ENCODE measurements at places on chromosomes 16 and 17.

- no peak for DNase-seq
Observed at GRCh38 chr17:9331279-9332131, 244.1 kb downstream of the STX8 start.

DNA sequence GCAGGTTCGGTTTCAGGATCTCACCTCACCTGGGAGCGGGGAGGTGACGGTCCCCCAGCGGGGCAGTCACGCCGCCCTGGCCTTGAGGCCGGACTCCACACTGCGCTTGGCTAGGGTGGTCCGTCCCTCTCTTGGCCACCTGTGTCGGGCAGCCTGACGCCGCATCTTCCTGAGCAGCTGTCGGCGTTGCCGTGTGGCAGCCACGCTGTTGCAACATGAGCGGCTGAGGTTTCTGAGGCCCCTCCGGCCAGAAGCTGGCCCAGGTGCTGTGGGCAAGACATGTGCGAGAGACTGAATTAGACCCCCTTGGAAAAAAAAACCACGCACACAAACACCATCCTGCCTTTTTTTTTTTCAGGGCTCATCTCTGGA, 49.2 kb downstream of the IRF8 start:
- no peak for DNase-seq

GRCh38 chr16:59864981-59865666, 1131.0 kb upstream of the GOT2 start:
- no peak for DNase-seq

DNA sequence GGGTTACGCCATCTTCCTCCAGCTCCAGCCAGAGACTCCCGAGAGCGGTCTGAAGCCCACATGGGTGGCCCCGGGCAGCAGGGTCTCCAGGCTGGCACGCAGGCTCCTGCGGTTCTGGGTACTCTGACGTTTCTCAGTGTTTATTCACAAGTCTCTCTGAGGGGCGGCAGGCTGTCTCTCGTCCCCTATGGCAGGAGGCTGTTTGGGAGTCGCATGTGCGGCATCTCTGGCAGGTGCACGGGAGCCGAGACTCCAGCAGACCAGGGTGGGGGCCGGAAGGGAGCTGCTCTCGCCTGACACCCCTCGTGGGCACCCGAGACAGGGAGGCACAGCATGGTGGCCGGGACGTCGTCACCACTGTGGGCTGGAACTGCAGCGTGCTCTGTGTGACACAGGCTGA, 48.1 kb downstream of the ZNF778 start:
- no peak for DNase-seq

DNA sequence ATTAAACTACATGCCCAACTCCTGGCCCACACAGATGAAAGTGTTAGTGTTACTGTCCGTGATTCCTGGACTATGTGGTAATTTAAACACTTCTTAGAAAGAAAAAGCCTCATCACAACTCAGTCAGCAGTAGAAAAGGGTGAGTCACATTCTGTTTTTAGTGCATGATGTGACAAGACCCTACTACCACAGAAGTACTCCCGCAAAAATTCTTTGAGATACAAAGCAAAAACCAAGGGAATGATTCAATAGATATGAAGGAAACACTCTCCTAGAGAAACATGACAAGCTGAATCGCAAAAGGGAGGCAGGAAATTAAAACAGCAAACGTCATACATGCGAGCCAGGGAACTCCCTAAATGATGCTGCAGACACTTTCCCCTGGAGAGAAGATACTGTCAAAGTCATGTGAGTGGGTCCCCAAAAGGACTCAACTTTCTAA, 14.4 kb downstream of the SNN start:
- DNase-seq = no peak

- DNase-seq = no peak
Observed at GRCh38 chr17:44033861-44034408, 19.2 kb upstream of the TMEM101 start.

GRCh38 chr17:54903375-54903774, 2.7 kb downstream of the TOM1L1 start:
- peak; percentile 26 for DNase-seq

DNA sequence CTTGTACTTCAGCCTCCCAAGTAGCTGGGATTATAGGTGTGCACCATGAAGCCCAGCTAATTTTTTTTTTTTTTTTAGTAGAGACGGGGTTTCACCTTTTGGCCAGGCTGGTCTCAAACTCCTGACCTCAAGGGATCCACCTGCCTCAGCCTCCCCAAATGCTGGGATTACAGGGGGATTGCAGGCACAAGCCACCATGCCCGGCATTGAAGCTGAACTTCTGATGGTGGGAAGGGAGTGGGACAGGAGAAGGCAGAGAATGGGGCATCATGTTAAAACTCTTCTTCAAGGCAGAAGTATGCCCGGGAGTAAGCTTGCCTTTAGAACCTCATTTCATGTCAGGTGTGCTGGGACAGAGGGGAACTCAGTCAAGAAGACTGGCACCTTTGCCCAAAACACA, 48.6 kb upstream of the ZFHX3 start:
- no peak for DNase-seq

GRCh38 chr17:77296769-77297409, 156.1 kb downstream of the SEC14L1 start:
- DNase-seq = no peak

DNA sequence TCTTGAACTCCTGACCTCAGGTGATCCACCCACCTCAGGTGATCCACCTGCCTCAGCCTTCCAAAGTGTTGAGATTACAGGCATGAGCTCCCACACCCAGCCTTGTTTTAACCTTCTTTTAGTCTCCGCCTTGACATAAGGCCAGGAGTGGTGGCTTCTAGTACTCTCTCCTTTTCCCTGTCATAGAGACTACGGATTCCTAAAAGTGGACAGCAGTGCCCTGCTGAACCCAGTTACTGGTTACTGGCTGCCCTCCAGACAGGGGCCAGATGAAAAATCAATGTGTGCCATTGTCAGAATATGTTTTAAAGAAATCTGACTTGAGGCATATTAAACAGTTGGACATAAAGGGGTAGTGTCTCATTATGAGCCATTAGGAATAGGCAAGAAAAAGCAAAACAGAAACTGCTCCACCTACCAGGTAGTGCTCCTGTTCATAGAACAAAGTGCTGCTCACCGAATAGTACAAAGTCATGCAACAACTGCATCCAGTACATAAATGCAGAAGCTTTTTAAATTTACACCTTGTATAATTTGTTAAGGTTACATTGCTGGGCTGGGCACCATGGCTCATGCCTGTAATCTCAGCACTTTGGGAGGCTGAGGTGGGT, 32.1 kb downstream of the TRIM25 start:
- no peak for DNase-seq

DNA sequence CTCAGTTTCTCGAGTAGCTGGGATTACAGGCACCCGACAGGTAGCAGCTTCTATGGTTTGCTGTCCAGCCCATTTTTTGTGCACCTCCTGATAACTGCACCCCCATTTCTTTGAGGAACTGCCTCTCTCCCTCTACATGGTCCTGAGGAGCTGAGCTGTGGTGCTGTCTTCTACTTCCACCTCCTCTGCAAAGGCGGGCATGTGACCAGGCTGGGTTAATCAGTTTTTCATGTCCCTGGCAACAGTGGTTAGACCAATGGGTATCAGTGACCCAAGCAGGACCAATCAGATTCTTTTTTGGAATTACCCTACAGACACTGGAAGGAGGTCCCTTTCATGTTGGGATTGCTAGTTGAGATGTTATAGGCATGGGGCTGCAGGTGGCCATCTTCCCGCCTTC, 41.3 kb downstream of the TBX21 start:
- no peak for DNase-seq

- DNase-seq = no peak
Observed at GRCh38 chr17:40895106-40895730, 10.2 kb upstream of the KRT20 start.

DNA sequence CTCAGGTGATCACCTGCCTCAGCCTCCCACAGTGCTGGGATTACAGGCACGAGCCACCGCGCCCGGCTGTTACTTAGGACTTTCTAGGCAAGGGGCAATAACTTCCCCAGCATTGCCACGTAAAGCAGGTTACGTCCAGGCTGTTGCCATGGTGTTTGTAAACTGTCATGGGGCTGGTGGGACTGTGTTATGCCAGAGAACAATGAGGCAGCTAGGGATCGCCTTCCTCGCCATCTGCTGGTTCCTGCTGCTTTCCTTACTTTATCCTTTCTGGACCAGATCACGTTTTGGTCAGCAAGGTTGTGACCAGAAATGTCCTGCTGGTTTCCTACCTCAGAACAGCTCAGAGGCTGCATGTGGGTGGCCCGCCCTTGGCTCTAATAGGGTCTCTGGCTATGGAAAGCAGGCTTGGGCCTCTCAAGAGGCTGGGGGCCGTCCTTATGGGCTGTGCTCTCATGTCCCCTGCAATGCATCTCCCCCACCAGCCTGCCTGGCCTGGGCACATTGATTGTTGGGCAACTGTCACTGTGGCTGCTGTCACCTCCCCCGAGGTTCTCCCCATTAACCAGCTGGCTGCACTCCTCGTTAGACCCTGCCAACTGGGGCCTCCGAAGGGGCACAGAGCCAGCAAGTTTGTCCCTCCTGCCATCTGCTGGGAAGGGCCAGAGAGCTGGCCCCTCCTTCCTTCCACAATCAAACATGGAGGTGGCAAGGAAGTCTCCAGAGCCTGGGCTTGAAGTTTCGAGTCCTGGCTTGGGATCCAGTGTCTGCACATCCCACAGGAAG, 28.2 kb upstream of the ZC3H18 start:
- DNase-seq = no peak

GRCh38 chr16:84367297-84367680, 1.0 kb upstream of the ATP2C2 start:
- no peak for DNase-seq

GRCh38 chr17:61345061-61345460, 54.6 kb upstream of the TBX2 start:
- no peak for DNase-seq

DNA sequence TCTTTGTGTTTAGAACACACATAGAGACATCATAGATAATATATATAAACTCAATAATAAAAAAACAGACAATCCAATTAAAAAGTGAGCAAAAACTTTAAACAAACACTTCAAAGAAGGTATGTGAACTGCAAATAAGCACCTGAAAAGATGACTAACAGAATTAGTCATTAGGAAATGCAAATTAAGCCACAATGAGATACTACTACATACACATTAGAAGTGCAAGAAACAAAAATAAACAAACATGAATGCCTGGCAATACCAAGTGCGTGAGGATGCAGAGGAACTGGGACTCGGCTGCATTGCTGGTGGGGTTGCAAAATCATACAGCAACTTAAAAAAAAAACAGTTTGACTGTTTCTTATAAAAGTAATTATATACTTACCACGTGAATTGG, 799.0 kb downstream of the KCNJ2 start:
- no peak for DNase-seq

- no peak for DNase-seq
Observed at GRCh38 chr17:61361084-61361483, 38.6 kb upstream of the TBX2 start.

DNA sequence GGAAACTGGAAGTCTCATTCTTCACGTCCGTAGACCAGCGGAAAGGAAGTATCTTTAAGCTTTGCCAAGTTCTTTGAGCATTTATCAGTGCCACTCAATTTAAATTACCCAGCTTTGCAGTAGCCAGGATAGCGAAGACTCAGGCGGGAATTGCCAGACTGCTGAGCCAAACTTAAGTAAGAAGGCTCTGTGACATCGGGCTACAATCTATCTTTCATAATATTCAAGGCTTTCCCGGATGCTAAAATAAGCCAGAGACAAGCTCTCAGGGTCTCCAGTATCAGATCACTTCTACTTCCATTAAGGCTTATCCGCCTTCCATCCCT, 436 bp upstream of the BRIP1 start:
- DNase-seq = no peak

DNA sequence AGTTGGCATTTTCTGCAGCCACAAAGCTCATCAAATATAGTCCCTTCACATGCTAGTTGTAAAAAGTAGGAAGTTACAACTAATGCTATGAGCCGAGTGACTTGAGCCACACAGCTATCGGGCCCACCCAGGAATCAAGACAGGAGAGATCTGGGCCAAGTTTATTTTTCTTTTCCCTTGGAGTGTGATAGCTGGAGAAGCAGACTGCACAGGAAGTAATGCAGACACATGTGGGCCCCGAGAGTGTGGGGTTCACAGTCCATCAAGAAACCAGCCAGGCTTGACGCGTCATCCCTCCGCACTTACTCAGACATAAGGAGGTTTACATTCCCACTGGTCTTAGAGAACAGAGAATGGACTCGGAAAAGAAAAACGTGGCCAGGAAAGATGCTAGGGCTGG, 403.1 kb upstream of the CDH11 start:
- no peak for DNase-seq

DNA sequence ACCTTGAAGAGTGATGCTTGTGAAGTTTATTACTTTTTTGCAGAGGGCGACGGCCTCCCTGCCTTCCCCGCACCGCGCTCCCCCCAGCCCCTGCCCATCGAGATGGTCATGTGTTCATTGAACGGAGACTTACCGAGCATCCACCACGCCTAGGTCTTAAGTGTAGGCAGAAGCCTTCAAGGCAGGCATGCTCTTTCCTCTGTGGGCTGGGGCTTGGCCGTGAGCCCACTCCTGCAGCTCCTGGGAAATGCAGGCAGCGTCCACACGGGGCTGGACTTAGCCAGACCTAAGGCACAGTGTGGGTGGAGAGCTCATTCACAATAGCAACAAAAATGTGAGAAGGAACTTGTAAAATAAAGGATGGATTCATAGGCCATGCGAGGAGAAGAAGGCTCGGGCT, 19.2 kb downstream of the RNF213 start:
- DNase-seq = no peak

- DNase-seq = no peak
Observed at GRCh38 chr16:27149986-27150385, 53.3 kb upstream of the KDM8 start.

- no peak for DNase-seq
Observed at GRCh38 chr17:2435862-2436261, 35.0 kb upstream of the MNT start.

DNA sequence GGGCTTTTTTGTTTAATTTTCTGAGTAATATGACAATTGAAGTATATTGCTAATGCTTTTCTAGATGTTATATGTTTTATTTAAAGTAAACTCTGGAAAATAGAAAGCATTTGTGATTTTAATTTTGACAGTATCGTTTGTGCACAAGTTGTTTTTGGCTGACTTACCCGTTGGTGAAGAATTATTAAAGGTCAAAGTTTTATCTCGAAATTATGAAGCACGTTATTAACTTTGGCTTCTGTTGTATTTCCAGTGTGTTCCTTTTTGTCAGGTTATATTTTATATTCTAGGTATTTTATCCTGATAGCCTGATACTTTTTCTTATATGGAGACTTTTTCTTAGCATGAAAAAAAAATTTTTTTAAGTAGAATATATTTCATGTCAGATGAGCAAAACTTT, 16.8 kb downstream of the PRKCA start:
- DNase-seq = no peak

- DNase-seq = no peak
Observed at GRCh38 chr17:43661699-43662412, at the start of gene MEOX1. Gene MEOX1, minus strand, starts transcription at chr17:43661922. Its CDS starts 388 bp downstream, at chr17:43661534.

DNA sequence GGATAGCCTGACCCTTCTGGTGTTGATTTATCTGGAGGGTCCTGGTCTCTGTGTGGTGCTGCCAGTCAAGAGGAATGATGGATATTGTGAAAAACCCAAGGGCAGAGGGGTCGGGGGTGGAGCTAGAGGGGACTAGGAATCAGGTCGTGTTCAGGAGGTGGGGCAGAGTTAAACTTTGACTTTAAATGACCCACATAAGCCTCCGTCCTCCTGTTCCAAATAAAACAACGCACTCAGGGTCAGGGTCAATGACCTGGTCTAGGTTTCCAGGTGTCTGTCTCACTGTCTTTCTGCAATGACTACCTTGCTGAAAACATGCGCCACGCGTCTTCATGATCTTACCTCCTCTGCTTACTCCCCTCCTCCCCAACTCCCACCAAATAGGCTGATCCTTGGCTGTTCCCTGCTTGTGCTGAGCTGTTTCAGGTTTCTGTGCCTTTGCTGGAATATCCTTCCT, 14.7 kb downstream of the AOC3 start:
- no peak for DNase-seq

GRCh38 chr16:77945126-77945525, 77.2 kb upstream of the CLEC3A start:
- DNase-seq = no peak

All from SK-N-DZ (cell line).